ENCODE measurements at places on chromosomes 2 and 18.

DNA sequence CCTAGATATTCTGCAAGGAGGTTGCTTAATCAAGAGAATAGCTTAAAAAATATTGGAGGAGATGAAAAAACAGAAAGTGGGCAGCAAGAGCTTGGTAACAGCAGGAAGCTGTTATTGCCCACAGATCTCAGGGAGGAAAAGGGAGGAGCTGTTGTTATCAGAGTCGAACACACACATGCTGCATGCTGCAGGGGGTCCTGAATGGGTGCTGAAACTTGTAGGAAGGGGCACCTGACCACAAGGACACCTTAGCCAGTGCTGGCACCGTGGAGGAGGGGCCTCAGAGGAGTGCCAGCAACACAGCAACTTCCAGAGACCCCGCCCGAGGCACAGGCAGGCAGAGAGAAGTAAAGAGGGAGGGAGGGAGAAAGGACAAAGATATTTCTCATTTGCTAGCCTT lies 332.9 kb downstream of the SOCS6 start:
- DNase-seq, result no peak

- no peak for DNase-seq
Observed at GRCh38 chr18:38635709-38636430, 1070.3 kb upstream of the CELF4 start.

DNA sequence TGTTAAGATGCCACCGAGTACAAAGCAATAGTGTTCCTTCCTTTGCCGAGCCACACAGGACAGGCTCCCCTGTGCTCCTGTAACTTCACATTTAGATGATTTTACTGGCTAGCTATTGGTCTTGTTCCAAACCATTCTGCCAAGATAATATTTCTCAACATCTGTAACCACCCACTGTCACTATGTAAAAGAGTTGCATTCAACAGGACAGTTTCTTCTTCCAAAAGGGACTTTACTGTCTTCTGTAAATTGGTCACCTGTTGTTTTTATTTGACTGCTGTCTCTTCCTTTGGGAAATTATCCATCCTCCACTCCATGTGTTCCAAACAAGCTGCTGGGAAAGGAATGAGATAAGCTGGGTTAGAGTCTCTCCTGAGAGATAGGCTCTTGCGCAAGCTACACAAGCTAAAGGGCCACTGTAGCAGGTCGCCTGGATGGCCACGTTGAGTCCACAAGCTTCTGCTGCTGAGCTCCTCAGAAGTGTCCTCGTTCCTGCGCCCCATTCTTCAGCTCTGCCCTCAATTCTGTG lies 14.4 kb upstream of the BZW1 start:
- no peak for DNase-seq

DNA sequence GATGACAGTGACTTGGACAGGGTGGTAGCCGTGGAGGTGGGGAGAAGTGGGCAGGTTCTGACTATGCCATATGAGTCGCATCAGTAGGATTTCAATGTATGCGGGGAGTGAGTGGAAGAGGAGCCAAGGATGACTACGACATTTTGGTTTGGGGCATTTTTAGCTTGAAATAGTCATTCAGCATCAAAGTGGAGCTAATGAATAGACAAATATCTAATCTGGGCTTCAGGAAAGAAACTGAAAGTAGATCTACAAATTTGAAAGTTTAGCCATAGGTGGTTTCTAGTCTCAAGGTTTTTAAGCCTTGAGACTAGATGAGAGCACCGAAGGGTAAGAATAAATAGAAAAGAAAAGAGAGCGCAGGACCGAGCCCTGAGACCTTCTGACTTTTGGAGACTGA lies 58.3 kb downstream of the FEZ2 start:
- no peak for DNase-seq

- DNase-seq, result no peak
Observed at GRCh38 chr18:9737006-9737405, 28.9 kb downstream of the RAB31 start.

- DNase-seq, result no peak
Observed at GRCh38 chr2:25655316-25655715, 18.1 kb downstream of the DTNB start.

- DNase-seq, result no peak
Observed at GRCh38 chr2:158745067-158745865, 49.9 kb upstream of the DAPL1 start.

DNA sequence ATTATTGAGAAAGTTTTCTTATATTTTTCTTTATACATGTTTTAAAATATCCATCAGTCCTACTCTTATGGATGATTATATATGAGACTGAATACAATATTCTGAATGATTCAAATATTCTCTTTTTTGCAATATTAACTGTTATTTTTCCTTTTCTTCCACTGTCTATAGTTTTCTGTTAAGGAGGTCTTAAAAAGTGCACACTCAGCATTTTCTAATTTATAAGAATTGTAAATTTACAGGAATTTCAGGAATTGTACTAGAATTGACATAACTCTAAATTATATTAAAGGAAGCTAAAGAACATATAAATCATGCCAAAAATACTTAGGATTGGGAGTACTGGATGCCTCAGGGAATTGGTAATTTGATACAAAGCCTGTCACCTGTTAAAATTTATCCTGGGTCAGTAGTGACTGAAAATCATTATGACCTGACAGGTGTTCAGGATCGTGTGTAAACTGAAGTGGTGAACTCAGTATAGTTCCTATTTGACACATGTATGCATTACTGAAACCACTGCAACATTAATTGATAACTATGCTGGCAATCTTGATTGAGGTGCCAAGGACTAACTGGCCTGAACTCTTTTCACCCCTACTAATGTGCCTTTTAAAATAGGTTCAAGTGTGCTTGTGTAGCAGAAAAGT lies 30.4 kb downstream of the MSTN start:
- no peak for DNase-seq

DNA sequence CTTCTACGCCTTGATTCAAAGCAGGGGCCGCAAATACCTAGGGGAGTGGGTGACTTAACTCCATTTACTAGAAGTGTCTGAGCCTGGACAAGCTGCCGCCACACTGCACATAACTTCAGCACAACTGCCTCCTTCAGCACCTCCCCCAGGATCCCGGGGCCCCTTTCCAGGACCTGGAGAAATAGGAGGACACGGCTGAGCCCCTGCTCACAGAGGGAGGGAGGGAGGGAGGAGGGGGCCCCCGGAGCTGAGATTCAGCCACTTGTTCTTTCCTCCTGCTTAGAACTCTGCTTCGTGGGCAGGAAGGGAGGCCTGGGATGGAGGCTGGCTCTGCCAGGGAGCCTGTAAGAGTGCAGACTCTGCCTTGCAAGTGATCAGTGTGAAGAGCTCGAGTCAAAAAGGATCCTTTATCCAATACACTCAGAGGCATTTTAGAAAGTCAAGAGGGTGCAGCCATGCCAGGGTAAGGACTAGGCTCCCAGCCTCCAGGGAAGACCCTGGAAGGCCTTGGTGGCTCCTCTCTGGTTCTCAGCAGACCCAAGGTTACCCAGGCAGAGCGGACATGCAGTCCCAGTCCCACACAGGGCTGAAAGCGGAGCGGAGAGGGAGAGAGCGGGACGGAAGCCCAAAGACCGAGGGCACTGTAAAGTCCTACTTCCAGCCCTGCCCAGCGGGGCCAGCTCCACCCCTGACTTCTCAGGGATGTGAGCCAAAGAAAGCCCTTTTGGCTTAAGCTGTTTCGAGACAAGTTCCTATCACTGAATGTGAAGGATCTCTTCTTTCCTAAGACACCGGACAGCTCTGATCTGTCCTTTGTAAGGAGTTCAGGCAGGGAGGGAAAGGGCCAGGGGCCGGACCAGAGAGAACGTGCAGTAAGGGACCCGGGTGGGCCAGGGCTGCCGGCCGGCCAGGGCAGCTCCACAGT lies 8.6 kb upstream of the ARMC9 start:
- DNase-seq, result no peak

GRCh38 chr2:228840743-228841114 lies 430.4 kb downstream of the PID1 start:
- no peak for DNase-seq

DNA sequence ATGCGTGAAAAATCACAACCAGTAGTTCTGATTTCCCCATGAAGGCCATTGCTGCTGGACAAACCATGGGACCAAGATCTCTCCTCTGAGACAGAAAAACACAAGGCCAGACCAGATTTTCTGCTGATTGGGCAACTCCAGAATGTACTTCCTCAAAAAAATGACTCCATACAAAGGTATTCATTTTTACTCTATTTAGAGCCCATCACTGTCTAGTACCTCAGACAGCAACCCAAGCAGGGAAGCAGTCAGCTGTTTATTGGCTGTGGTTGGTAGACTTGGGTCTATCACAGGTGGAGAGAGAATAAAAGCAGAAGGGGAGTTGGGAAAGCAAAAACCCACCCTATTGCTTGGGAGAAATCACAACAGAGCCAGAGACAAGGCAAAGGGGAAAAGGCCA lies 219.9 kb downstream of the PIK3C3 start:
- DNase-seq, result no peak

DNA sequence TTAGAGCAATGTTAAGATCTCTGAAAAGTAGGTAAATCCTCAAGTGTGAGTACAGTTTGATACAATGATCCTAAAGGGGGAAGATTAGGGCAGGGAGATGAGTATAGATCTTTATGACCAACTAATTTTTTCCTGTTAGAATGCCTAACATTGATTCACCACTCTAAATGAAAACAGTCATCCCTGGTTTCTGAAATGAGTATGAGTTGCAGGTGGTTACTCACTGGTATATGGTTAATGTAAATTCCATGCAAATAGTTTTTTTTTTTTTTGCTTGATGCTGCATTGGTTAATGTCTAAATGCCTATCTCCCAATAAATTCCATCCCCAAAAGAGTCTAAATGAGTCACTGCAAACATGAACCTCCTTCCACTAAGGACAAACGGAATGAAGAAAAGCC lies 55.0 kb upstream of the SERPINB2 start:
- no peak for DNase-seq

- peak; percentile 76 for DNase-seq
Observed at GRCh38 chr2:45274250-45274926, 265.1 kb upstream of the SIX2 start.

- no peak for DNase-seq
Observed at GRCh38 chr18:49910019-49910418, 96.7 kb upstream of the ACAA2 start.

DNA sequence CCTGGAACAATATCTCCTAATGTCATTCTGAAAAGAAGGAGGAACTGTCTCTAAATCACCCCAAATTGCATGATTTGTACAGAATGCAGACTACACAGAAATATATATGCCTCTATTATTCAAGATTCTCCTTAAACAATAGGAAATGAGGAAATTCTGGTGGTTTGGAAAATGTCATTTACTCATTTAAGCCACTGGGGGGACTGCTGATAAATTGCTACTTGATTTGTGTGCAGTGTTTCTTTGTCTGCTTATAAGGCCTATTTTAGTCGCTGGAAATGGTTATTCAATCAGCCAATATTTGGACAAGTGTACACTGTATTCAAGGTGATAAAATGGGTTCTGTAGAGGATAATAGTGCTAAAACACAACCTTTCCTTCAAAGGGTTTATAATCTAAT lies 801.9 kb upstream of the CELF4 start:
- DNase-seq, result no peak

- no peak for DNase-seq
Observed at GRCh38 chr2:47072018-47072691, 83.0 kb downstream of the STPG4 start.

GRCh38 chr2:24237313-24237712 lies 62.5 kb downstream of the FAM228A start:
- DNase-seq, result no peak

GRCh38 chr2:206863716-206864115 lies 75.6 kb upstream of the CPO start:
- no peak for DNase-seq

DNA sequence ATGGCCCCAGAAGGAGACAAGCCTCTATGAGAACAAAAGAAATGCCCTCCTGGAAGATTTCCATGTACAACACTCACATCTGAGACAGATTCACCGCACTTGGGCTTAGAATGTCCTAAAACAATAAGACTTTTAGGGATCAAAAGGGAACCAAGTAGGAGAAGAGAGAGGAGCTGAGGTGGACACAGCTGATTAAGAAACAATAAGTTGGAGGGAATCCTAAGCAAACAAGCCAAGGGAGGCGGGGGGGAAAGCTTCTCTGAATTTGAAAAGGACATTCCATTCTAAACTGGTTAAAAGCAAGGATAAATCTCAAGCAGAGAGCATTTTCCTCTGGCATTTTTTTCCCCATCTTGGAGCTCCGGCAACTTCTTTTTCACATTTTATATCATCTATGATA lies 9.9 kb downstream of the ACVR1 start:
- no peak for DNase-seq

DNA sequence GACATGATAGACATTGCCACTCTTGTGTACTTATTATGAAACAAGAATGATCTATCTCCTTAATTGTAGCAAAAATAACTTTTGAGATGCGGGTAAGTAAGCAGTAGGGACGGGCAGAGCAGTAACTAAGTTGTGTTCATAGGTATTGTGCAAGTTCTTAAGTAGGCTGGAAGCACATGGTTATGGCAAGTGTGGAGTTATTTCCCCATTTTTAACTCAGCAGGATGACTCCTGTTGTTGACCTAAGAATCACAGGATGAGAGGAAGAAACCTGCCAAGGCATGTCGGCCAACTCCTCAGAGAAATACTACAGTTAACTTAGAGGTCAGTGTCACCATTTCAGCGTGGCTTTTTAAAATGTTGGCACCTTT lies 51.1 kb upstream of the FN1 start:
- no peak for DNase-seq

- no peak for DNase-seq
Observed at GRCh38 chr2:7379799-7380198, 462.6 kb downstream of the RNF144A start.

DNA sequence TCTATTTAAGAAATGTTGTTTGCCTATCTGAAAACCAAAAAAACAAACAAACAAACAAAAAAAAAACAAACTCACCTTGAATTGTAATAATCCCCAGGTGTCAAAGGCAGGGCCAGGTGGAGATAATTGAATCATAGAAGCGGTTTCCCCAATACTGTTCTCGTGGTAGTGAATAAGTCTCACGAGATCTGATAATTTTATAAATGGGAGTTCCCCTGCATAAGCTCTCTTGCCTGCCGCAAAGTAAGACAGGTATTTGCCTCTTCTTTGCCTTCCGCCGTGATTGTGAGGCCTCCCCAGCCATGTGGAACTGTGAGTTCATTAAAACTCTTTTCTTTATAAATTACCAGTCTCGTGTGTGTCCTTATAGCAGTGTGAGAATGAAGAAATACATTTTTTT lies 1180.7 kb upstream of the CRIM1 start:
- DNase-seq, result no peak

- no peak for DNase-seq
Observed at GRCh38 chr2:3143602-3144001, 234.0 kb downstream of the EIPR1 start.

DNA sequence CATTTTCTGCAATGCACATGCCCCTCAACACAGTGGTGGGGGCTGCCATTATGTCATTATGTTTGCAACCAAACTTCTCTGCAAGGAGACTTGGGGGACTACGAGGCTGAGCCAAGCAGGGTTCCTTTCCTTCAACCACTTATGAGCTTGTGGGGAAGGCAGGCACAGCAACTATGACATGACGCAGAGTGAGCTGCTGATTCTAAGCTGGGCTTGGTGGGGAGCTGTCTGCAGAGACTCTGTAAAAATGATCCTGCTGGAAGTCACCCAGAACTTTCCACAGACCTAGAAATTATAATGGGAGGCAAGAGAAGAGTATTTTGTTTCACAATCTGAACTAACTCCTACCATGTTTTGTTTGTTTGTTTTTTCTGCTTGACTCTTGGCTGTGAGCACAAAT lies 55.6 kb downstream of the INPP5D start:
- no peak for DNase-seq

GRCh38 chr2:152236191-152236925 lies 60.8 kb upstream of the STAM2 start:
- DNase-seq, result no peak

GRCh38 chr2:117703858-117704257 lies 110.6 kb upstream of the DDX18 start:
- no peak for DNase-seq
